NCI-H460 (cell line): ENCODE measurements at places on chromosomes 3 and 15.
A peak's percentile ranks its signal among the peaks of the same experiment; 100 is the strongest.

DNA sequence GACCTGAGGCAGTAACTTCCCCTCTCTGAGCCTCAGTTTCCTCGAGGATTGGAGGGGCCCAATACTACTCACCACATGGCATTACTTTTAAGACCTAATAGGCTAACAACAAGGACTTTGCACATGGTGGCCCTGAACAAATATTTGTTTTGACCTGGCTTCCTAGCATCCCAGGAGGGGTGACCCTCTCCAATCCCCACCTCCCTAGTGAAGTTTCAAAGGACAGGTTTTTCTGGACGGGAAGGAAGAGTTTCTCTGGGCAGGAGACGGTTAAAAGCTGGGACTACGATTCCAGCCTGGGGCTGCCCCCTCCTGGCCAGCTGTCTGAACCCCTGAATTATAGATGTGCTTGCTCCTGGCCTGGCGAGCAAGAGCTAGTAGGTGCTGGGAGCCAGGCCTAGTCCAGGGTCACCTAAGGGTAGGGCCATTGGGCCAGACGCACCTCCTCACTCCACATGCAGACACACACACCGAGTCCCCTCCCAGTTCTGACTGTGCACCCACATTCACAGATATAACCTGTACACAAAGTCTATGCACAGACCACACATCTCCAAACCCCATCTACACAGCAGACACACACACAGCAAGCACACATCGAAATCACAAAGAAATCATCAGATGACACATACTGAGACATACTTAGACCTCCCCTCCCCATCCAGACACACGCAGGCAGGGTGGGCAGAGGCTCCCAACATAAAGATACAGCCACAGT is 2.7 kb upstream of the ISL2 start:
- peak; percentile 43 for DNase-seq

DNA sequence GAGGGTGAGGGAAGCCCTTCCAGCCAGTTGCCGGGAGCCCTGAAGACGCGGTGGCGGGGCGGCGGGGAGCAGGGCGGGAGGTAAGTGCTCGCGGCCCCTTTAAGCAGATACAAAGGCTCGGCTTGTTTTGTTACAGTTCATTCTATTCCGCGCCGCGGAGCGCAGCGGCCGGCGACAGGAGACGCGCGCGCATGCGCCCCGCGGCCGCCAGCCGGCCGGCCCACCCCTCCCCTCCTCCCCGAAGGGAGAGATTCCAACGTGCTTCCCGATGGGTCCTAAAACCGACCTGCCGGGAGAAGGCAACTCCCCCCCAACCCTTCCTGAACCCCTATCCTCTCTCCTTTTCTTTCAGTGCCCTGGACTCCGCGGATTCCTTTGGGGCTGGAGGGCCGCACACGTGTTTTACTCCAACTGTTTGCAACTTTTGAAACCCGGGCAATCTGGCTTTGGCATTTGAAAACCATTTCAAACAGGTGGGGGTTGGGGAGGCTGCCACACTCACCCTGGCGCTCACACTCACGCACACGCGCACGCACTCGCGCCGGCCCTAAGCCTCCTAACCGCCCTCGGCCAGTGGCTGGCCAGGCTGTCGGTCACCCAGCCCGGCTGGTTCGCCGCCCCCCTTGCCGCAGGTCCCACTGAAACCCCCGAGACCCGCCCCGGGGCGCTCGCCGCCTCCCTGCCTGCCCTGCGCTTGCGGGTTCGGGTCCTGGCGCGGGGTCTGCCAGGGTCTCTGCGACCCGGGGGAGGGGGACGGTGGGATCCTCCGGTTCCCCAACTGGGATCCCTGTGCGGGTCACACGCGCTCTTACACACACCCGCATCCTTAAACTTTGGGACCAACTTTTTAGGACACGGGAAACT is at the start of gene MAGI1:
MAGI1 (minus strand) TSS at position 193 of the 864 bp plus-strand sequence. CDS start 610 bp downstream, outside the sequence.
- peak; percentile 82 for DNase-seq

DNA sequence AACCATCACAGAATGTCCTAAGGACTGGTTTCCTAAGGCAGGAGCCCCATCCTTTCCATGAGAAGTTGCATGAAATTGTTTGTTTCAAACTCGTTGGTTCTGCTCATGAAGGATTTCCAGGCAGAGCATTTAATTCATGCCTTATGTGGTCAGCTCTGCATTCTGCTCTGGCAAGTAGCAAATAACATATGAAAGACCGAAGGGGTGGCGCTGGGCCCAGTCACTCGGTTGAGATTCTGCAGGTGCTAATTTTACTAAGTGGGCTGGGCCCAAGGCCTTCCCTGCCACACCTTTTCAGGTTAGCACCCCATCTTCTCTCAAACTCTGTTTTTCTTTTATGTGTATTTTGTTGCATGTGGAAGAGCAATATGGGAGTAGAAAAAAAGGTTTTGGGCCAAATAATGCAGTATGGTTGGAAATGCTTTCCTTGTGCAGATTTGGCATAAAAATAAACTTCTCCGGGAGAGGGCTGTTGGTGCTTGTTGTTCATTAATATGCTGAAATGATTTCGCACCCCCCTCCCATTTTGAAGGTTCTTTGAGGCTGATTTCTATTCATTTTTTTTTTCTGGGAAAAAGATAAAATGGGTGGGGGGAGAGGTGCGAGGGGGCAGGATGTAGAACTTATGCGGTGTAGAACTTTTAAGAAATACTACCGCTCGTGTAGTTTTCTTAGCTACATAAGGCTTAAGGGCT is 182.9 kb upstream of the FEZF2 start:
- DNase-seq, result no peak

- no peak for DNase-seq
Measured at GRCh38 chr15:94924971-94925598, 693.7 kb downstream of the MCTP2 start.

GRCh38 chr15:90035840-90036230 is 34.7 kb downstream of the ZNF710 start:
- DNase-seq, result no peak

DNA sequence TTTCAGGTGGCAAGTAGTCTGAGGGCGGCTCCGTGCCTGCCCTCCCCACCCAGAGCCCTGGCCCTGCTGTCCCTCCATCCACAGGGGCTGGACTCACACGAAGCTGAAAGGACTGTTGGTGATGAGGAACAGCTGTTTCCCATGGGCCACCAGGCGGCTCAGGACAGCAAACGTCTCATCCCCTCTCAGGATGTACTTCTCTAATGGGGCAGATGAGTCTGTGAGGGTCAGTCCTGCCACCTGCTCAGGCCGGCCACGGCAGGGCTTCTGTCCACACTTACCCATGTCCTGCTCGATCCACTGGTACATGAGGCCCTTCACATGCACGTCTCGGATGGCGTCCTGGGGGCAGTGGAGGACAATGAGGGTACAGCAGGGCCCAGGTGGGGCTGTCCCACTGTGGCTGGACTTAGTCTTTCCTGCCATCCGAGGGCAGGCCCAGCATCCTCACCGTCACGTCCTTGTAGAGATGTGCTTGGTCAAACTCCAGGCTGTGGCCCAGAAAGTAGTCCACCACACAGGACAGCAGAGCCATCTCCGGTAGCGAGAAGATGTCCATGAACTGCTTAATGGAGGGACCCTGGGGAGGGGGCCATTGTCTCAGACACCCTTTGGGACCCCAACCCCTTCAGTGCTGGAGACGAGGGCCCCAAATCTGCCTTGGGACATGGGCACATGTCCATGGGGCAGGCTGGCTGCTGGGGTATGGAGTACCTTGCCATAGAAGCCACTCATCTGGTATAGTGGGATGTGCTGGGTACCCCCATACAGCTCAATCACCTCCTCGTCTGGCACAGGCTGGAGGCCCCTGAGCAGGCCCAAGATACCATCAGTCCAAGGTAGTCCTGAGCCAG is 5.7 kb downstream of the NT5DC2 start:
- DNase-seq, result no peak

- DNase-seq, result no peak
Measured at GRCh38 chr15:84987949-84988624, 6.4 kb downstream of the PDE8A start.

GRCh38 chr3:177429771-177430170 is 232.5 kb upstream of the TBL1XR1 start:
- DNase-seq, result no peak

DNA sequence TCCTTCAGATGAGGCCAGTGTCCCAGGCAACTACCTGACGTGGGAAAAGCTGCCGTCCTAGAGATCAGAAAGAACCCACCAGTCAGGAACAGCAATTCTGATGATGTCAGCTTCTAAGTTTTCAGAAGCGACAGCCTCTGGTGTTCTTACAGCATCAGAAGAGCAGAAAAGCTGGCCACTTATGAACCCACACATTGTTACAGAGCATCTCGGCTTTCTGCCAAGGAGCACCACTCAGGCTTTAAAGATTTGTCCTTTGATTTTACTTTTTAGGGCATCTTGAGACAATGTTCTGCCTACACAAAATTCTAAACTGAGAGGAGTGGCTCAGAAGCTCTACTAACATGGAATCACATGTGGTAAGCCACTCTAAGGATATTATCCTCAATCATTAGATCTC is 49.7 kb upstream of the BOC start:
- no peak for DNase-seq

DNA sequence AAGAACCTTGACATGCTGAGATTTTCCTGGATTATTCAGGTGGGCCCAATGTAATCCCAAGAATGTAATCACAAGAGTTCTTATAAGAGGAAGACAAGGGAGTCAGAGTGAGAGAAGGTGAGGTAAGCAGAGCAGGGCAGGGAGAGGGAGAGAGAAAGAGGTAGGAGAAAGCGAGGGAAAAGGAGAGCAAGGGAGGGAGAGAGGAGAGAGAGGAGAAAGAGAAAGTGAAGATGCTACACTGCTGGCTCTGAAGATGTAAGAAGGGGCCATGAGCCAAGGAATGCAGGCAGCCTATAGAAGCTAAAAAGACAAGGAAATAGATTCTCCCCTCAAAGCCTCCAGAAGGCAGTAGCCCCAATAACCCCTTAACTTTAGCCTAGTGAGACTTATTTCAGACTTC is 28.7 kb upstream of the FAM98B start:
- no peak for DNase-seq

GRCh38 chr3:15796771-15797641 is 773 bp downstream of the ANKRD28 start:
- DNase-seq, result no peak

DNA sequence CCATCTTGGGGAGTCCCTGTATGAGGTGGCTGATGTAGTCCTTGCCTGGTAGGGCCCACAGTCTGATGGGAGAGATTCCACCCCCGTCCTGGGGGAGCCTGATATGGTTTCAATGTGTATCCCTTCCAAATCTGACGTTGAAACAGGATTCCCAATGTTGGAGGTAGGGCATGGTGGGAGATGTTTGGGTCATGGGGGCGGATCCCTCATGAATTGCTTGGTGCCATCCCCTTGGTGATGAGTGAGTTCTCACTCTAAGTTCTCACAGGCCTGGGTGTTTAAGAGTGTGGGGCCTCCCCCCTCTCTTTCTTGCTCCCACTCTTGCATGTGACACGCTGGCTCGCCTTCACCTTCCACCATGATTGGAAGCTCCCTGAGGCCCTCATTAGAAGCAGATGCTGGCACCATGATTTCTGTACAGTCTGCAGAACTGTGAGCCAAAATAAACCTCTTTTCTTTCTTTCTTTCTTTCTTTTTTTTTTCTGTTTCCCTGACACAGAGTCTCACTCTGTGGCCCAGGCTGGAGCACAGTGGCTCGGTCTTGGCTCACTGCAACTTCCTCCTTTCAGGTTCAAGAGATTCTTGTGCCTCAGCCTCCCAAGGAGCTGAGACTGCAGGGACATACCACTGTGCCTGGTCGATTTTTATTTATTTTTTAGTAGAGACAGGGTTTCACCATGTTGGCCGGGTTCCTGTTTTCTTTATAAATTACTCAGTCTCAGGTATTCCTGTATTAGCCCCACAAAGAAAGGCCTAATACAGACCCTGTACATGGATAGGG is 28.6 kb downstream of the ITGA11 start:
- DNase-seq, result no peak

DNA sequence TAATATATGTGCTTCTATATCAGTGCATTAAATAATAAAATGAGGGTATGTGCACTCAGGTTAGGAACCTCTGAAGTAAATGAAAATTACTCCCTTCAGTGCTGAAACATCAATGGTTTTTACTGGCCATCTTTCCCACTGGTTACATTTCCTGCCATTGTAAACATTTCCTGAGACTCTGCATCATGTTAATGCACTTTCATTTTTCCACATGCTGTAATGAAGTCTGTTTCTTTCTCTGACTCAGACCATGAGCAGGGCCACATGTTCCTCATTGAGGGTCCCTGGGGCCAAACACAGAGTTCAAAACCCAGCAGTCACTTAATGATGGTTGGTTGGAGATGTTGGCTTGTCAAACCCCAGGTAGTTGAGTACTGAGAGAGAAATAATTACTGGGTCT is 15.3 kb downstream of the FAM3D start:
- DNase-seq, result no peak

GRCh38 chr15:56963126-56963525 is 44.7 kb downstream of the TCF12 start:
- DNase-seq, result no peak

- no peak for DNase-seq
Measured at GRCh38 chr15:52234596-52235541, 43.7 kb upstream of the GNB5 start.

DNA sequence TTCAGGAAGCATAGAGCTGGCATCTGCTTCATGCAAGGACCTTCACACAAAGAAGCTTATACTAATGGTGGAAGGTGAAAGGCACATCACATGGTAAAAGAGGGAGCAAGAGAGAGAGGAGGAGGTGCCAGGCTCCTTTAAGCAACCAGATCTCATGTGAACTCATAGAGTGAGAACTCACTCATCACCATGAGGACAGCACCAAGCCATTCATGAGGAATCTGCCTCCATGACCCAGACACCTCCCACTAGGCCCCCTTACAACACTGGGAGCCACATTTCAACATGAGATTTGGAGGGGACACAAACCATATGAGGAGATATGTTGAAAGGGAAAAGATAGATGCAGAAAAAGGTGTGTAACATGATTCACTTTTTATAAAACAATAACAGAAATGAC is 48.4 kb upstream of the TLE3 start:
- no peak for DNase-seq

- DNase-seq, result no peak
Measured at GRCh38 chr3:25783661-25784512, 644 bp upstream of the NGLY1 start.

- DNase-seq, result no peak
Measured at GRCh38 chr15:35728219-35728940, 182.4 kb upstream of the DPH6 start.

DNA sequence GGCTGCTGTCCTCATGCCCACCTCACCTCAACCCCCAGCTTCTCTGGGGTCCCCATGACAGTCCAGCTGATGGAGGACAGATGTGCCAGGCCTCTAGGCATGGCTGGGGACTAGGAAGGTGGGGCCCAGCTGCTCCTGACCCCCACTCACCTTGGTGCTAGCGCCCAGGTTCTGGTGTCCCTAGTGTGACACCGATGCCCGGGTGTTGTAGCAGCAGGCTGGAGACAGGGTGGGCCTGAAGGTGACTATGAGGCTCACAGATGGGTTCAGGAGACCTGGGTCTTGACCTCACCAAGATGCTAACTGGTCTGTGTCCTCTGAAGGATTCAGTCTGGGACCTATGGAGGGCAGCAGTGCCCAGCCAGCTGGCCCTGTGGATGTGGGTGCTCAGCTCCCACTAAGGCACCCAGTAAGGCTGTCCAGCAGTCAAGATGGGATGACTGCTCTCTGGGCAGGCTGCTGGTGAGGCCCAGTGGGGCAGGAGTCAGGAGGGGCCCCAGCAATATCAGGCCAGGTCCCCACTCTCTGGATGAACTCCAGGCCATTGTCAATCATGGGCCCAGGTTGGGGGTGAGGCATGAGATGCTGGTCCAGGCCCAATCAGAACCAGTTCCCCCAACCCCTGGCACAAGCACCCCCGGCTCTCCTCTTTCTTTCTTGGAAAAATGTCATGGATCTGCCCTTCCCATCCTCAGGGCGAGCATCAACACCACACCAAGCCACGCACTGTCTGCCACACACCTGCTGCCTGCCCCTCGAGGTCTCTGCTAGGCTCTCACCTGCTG is 33.0 kb downstream of the ALDH1L1 start:
- DNase-seq, result no peak
